ENCODE measurements at places on chromosomes 6 and 20. TPM values are rescaled to one million over a fixed set of nuclear protein-coding genes. Genes with fewer than 3 reads are reported as not detected.
A peak's percentile ranks its signal among the peaks of the same experiment; 100 is the strongest.

The GSTA1 gene
- total RNA-seq, result 25.8 TPM

The GATA5 gene
- 3.8 TPM for total RNA-seq

- peak; percentile 72 for DNase-seq
These were observed 9.2 kb downstream of the ITPA start for GRCh38 chr20:3218307-3218988.

GRCh38 chr6:168683621-168684020 is 242.6 kb downstream of the SMOC2 start:
- DNase-seq, result no peak

GRCh38 chr6:143241911-143242310 is 181.2 kb downstream of the AIG1 start:
- no peak for DNase-seq
